ENCODE measurements at places on chromosomes 3 and 15.
A peak's percentile ranks its signal among the peaks of the same experiment; 100 is the strongest.

GRCh38 chr3:29307295-29307694 lies 26.4 kb downstream of the RBMS3 start:
- no peak overlapping the region for H3K27ac ChIP-seq
- peaks cover 25% of the 10 kb centered on the region for H3K4me1 ChIP-seq
- H3K4me3 ChIP-seq = no peak overlapping the region
- H3K36me3 ChIP-seq = no peaks in the 10 kb centered on the region
- H3K27me3 ChIP-seq = no peaks in the 10 kb centered on the region

DNA sequence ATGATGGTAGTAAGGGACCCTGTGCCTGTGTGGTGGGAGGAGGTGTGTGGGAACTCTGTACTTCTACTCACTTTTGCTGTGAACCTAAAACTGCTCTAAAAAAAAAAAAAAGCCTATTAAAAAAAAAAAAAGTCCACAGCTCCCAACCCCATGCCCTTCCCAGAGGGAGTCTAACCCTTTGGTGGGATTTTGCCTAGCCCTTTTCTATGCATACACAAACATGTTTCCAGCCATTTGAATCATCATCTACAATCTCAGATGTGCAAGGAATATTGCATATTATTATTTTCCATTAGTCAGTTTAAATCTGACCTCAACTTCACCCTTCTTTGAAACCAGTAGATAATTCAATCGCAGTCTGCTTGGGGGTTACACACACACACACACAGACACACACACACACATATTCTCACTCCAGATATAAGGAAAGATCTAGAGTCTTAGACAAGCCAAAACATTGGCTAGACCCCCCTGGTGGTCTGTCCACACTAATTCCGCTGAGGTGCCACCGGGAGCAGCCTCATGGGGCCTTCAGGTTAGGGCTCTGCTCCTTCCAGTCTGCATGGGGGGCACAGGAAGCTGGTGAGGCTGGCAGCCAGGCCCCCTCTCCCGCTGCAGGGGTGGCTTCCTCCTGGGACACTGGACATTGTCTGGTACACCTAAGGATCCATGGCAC lies 75.5 kb upstream of the NR2E3 start:
- H3K27me3 ChIP-seq = no peaks in the 10 kb centered on the region
- DNase-seq = no peak
- no peak overlapping the region for H3K27ac ChIP-seq
- H3K4me3 ChIP-seq = no peak overlapping the region
- H3K36me3 ChIP-seq = no peaks in the 10 kb centered on the region

- no peaks in the 10 kb centered on the region for H3K27me3 ChIP-seq
- no peak for DNase-seq
- H3K27ac ChIP-seq = no peak overlapping the region
- no peaks in the 10 kb centered on the region for H3K36me3 ChIP-seq
- H3K4me3 ChIP-seq = no peak overlapping the region
Measured at GRCh38 chr3:190369668-190370295, 18.2 kb upstream of the CLDN16 start.

GRCh38 chr3:55576621-55577388 lies 89.7 kb upstream of the WNT5A start:
- H3K27ac ChIP-seq = no peak overlapping the region
- H3K36me3 ChIP-seq = no peaks in the 10 kb centered on the region
- peak; percentile 64 for DNase-seq

- no peaks in the 10 kb centered on the region for H3K4me1 ChIP-seq
- DNase-seq = peak; percentile 55
- no peaks in the 10 kb centered on the region for H3K27me3 ChIP-seq
- H3K36me3 ChIP-seq = no peaks in the 10 kb centered on the region
Measured at GRCh38 chr15:77037388-77038209, 33.3 kb downstream of the TSPAN3 start.

GRCh38 chr15:78243058-78243457 lies 8.7 kb upstream of the ACSBG1 start:
- no peaks in the 10 kb centered on the region for H3K27me3 ChIP-seq
- H3K4me1 ChIP-seq = peaks cover 11% of the 10 kb centered on the region
- no peaks in the 10 kb centered on the region for H3K36me3 ChIP-seq
- H3K27ac ChIP-seq = no peak overlapping the region
- H3K4me3 ChIP-seq = no peak overlapping the region

DNA sequence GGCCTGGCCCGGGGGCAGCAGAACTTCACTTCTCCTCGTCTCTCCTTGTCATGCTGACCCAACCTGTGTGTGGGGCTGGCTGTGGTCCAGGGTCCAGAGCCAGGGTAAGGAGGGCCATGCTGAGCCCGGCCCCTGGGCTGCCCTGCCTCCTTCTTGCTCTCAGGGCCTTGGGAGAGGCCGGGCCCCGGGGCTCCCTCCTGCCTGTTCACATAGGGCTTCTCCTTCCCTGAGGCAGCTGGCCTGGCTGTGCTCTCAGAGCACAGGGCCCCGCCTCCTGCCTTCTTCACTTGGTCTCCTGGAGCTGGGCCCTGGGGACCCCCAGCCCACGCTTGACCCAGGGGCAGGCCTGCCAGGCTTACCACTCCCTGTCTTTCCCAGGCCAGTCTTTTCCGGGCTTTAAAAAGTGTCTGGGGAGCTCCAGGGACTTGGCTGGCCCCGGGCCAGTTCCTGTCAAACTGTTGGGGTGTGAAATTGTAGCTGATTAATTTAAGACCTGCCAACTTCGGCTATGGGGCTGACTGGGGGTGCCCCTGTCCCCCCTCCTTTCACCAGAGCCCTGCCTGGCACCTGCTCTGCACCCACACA lies 11.8 kb downstream of the PLXNA1 start:
- H3K27ac ChIP-seq = peak overlapping the region; percentile 7
- H3K27me3 ChIP-seq = no peaks in the 10 kb centered on the region
- peaks cover 5% of the 10 kb centered on the region for H3K36me3 ChIP-seq
- H3K4me3 ChIP-seq = no peak overlapping the region

DNA sequence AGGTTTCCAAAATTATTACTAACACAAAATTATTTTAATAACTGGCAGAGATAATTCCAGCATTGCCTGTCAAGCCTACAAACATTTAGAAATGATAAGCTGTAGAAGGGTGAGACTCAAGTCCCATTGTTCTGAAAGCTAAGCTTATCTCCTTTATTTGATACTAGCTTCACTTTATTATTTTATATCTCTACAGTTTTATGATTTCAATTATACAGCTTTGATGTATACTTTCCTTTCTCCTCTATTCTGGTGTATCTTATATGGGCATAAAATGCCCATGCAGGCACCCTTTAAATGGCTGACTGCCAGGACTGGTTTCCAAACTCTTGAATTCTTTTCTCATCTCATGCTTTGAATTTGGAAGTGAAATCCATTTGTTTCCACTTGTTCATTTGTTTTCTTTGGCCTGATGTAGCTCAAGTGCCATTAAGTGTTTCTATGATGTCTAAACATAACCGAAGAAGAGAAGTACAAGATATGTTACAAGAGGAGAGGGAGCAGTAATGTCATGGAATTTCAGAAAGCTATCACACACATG lies 372.1 kb upstream of the ARHGEF26 start:
- H3K4me3 ChIP-seq = no peak overlapping the region
- no peak overlapping the region for H3K27ac ChIP-seq
- DNase-seq = no peak
- no peaks in the 10 kb centered on the region for H3K36me3 ChIP-seq
- peaks cover 12% of the 10 kb centered on the region for H3K4me1 ChIP-seq
- H3K27me3 ChIP-seq = no peaks in the 10 kb centered on the region

Measured in sigmoid colon (tissue), 7 donors.